Urinary bladder (tissue), 4 donors: ENCODE measurements at places on chromosomes 4 and X.

GRCh38 chr4:101103381-101104142 is 243.8 kb downstream of the PPP3CA start:
- peak; percentile 11 for DNase-seq

- DNase-seq = no peak
Observed at GRCh38 chr4:25420931-25421330, 43.9 kb downstream of the ANAPC4 start.

- DNase-seq = no peak
Observed at GRCh38 chr4:155565776-155566175, 100.9 kb upstream of the GUCY1A1 start.

- no peak for DNase-seq
Observed at GRCh38 chrX:136146614-136147314, 569 bp upstream of the FHL1 start.

DNA sequence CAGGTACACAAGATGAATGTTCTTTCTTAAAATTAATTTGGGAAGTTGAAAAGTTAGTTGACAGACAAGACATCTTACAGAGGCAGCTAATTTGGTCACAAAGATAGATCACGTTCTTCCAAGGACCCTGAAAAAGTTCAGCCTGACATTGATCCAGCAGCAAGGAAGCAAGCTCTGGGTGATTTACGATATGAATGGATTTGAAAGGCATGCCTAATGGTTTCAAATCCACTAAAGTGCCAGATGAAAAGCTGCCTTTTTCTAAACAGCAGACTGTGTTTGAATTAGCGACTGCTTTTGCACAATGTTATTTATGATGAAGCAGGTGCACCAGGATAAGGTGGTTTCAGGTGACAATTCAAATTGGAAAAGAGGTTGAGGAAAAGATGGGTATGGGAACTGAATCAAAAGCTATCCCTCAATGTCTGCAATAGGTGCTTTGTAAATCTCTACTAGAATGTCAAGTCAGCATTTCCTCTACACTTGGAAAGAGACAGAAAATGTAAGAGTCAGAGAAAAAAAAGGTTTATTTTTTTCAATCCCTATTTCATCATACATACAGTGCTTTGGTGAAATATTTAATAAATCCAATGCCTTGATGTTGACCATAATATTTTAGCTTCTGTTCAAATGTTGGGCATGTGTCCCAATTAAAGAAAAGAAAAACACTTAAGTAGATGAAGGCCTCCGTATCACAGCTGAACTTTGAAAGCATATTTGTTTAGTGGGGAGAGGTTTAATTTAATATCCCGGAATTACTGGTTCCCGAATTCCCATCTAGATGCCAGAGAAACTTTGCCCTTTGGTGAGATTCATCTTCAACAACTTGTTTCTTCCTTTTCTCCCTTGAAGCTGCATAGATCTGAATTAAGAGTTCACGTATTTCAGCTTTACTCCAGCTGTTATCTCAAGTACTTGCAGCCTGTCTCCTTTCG is 6.0 kb downstream of the RASGEF1B start:
- no peak for DNase-seq

DNA sequence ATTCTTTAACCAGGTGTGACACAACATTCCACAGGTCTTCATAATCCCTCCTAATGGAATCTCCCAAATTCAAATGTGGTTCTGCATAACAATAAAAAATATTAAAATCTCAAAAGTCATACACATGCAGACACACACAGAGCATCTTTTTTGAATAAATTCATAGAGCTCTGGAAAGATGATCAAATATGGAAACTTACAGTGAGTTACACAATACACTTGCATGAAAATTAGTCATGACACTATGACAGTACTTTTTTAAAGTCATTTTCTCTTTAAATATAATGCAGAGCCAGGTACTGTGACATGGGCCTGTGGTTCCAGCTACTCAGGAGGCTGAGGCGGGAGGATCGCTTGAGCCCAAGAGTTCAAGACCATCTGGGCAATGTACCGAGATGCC is 38.9 kb downstream of the DDX60L start:
- DNase-seq = no peak

DNA sequence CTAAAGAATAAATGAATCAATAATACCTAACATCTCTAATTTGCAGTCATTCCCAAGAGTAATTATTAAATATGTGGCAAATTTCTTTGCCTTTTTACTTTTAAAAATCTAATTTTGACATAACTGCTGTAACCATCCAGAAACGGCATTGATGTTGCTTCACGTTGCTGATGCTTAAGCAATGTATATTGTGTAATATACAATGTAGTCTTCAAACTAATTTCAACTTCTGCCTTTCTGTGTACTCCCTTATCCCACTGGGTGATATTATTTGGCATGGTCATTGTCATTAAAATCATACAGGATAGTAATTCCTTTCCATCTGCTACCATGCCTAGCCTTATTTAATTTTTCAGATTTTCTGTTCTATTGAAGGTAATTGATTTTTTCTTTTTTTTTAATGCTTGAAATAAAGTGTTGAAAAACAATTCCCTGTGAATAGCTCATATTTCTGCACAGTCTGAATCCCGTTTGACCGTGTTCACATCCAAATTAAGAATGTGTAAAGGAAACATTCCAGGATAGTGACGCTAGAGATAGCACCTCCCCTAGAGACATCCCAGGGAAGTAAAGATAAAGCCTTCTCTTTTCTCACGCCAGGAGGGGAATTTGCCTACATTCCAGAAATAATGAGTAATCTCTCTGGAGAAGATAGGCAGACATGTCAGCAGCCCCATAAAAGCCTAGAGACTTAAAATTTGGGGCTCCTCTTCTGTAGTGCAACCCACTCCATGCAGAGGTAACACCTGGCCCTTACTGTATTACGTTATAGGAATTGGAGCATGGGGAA is 8.6 kb downstream of the FAM200B start:
- DNase-seq = peak; percentile 42

- DNase-seq = no peak
Observed at GRCh38 chr4:81135501-81135900, 79.5 kb downstream of the PRKG2 start.

- no peak for DNase-seq
Observed at GRCh38 chr4:156536661-156537060, 434.9 kb downstream of the PDGFC start.

DNA sequence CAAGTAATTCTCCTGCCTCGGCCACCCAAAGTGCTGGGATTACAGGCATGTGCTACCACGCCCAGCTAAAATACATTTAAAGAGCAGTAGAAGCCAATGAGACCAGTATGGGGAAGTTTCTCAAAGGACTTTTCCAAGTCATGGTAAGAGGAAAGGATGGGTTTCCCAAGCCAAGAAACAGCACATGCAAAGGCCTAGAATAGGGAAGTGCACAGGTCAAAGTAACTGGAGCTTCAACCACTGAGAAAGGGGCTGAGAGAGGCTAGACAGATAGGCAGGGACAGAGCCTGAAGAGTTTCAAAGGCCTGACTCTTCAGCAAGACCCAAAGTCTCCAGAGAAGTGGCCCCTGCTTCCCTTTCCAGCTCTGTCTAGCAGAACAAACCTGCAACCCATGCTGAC is 162.1 kb downstream of the CORIN start:
- DNase-seq = no peak

DNA sequence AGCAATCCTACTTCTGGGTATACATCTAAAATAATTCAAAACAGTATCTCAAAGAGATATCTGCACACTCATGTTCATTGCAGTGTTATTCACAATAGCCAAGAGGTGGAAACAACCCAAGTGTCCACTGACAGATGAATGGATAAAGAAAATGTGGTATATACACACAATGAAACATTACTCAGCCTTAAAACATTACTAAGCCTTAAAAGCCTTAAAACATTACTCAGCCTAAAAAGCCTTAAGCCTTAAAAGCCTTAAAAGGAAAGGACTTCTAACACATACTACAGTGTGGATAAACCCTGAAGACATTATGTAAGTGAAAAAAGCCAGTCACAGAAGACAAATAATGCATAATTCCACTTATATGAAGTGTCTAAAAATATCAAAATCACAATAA is 40.3 kb upstream of the TFDP3 start:
- no peak for DNase-seq

DNA sequence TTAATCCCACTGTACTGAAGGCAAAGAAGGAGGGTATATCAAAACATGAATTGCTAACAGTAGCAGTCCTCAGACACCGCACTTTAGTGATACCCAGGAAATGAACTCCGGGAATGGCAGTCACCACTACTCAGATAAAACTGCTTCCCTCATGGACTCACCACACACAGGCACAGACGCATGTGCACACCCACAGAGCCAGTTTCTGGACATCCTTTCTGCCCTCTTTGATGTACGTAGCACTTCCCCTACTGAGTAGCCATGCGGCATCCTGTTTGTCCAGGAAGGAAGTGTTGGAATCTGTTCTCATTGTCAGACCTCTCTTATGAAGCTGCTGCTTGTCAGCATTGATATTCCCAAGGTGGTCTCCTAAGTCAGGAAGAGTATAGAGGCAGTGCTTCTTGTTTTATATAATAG is 95.7 kb downstream of the DCLK2 start:
- DNase-seq = no peak

- no peak for DNase-seq
Observed at GRCh38 chrX:129663171-129663570, 8.4 kb upstream of the APLN start.

- no peak for DNase-seq
Observed at GRCh38 chrX:53882331-53882730, 161.9 kb downstream of the PHF8 start.

DNA sequence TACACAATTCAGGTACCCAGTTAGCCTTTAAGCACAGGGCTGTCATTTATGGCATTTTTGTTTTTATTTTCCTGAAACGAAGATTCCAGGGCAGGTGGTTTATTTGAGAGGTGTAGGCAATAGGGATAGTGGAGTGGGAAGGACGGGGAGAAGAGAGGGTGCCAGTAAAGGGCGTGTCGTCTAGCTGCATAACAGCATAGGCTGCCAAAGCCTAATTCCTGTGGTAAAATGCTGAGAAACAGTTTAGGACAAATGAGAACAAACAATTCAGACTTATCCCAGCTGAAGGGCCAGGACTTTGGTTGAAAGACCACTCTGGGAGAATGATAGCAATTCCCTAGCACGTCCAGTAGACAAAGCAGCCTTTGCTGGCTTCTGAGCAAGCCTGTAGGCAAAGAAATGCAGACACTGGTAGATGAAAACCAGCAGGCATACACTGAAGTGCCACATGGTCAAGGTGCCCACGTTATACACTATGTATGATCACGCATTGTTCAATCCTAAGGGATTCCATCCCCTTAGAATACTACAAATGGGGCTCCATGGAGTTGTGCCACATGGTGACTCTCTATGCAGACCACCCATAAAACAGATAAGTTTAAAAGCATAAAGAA is 70.6 kb downstream of the PKD2 start:
- DNase-seq = no peak

DNA sequence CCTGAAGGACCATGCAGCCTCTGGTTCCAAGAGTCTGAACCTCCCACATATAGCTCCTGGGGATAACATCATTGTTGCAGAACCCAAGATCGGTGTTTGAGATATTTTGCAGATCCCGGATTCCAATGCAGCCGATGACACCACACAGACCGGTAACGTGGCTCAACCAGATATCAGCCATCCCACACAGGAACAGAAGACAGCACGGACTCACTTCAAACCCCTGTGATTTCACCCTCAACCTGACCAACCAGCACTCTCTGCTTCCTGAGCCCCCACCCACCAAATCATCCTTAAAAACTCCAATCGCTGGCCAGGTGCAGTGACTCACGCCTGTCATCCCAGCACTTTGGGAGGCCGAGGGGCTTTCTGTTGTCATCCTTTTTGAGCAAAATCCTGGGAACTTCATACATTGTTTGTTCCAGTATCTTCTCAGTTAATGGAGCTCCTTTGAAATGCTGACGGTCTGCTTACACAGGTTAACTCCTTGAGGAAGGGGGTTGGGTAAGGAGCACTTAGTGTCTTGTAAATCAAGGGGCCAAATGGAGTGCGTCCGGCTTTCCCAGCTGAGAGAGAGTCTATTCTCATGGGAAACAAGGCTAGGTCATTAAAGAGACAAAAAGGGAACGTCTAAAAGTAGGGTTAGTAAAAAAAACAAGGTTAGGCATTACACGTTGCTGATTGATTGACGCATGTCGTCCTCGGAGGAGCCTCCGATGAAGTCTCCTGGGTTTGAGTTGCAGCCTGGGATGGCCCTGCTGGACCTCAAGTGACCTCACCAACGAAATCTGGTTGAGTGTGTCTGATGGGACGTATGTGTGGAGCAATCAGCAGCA is 230.4 kb downstream of the CRLF2 start:
- DNase-seq = no peak
